Naive thymus-derived CD8-positive, alpha-beta T cell (primary cell): ENCODE measurements at places on chromosomes 2 and 18.

GRCh38 chr2:177633111-177633510 lies 240.5 kb downstream of the AGPS start:
- DNase-seq: no peak

DNA sequence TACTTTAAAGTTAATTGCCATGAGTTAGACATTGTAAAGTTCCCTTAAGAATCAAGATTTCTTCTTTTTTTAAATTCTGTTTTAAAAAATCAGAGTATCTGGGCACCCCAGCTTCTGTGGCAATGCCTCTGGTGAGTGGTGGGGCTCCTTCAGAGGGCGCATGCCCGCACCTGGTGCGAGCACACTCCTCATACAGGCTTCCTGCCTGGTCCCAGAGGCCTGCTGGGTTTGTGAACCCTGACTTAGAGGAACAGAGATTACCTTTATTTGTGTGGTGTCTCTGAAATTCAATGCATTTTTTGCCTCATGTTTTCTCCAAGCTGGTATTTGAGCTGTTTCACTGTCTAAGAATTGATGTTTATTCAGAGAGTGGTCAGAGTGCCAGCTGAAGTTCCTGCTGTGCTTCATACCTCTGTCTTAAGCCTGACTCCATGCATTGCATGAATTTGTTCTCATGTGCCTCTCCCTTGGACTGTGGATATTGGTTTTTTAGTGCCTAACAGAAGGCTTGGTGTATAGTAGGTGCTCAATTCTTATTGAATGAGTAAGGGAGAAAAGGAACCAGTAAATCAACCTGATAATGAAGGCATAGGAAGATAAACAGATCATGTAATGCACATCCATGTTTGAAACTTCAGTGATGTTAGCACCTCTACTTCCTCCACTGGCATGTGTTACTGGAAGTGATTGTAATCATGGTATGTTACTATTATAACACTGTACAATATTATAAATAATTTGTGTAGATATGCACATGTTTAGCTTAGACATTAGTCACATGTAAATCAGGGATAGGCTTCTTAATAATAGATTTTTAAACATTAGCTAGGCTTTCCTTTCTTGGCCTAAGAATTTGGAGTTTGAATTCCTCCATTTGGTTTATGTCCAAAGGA lies 29.0 kb downstream of the PHLPP1 start:
- no peak for DNase-seq

DNA sequence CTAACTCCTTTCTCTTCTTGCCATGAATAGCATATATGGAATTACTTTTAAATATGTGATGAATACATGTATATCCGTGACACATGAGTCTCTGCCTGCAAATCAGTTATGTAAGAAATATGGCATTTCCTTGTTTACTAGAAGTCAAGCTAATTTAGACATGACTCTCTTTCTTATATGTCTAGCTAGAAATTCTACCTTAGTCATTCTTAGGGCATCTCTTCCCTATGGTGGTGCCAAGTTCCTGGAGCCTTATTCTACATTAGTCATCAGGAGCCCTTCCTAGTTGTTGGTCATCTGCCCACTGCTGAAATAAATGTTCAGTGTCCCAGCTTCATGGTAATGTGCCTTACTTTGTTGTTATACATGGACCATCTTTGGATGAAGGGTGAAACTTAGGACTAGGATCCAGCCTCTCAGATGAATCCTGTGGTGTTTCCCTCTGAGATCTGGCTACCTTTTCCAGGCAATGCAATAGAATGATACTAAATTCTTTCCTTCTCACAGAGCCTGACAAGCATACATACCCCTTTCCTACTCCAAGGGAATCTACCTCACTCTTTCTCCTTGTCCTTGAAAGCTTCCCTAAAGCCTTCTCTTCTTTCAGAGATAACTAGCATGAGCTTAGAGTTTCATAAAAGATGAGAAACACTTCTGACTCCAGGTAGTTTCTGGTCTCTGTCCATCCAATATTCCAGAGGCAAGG lies 415.3 kb upstream of the VWC2L start:
- no peak for DNase-seq

- no peak for DNase-seq
Measured at GRCh38 chr2:215736653-215737290, 276.6 kb downstream of the MREG start.

DNA sequence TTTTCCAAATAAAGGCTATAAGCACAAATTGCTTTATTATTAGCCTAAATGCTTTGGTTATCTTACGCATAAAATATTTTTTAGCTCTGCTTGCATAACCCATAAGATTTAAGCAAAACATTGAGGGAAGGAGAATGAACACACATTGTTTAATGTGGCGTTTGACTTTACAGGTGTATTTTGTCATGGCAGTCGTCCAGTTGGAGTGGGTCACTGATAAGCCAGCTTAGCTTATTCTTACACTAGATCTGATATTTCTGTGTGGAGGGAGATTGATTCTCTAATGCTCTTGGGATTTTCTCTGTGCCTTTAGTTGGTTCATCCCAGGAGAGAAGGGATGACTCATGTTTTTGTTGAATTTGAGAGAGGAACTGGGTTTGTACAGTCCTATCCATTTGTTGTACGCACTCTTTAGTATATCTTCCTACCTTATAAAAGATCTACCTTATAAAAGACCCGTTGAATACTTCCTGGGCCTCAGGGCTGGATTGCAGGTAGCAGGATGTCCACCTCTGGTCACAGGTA lies 47.5 kb upstream of the ACYP2 start:
- no peak for DNase-seq

DNA sequence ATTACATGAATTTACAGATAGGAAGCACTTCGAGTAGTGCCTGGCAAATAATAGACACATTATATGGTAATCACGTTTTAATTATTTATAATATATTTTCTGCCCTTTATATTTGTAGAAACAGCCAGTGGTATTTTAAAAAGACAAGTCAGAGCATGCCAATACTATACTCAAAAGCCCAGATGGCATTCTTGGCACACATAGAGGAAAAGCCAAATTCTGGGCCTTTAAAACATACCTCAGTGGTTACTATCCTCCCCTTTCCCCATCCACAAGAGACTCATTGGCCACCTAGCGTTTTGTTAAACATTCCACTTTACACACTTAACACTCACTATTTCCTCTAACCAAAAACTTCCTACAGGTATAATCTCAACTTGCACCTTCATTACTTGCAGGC lies 63.3 kb upstream of the ZNF804A start:
- DNase-seq: no peak

GRCh38 chr2:115165529-115166109 lies 723.2 kb downstream of the DPP10 start:
- no peak for DNase-seq

- DNase-seq: no peak
Measured at GRCh38 chr2:10876963-10877362, 34.8 kb upstream of the KCNF1 start.

GRCh38 chr2:238305965-238306671 lies 14.2 kb upstream of the TRAF3IP1 start:
- no peak for DNase-seq

- no peak for DNase-seq
Measured at GRCh38 chr2:233983445-233983844, 66.3 kb downstream of the TRPM8 start.

GRCh38 chr2:33073018-33073417 lies 126.3 kb downstream of the LTBP1 start:
- DNase-seq: no peak

- DNase-seq: no peak
Measured at GRCh38 chr2:85457877-85458316, 39.4 kb downstream of the SH2D6 start.

- DNase-seq: no peak
Measured at GRCh38 chr2:241114836-241115235, 12.7 kb upstream of the MTERF4 start.

- no peak for DNase-seq
Measured at GRCh38 chr2:73176205-73176880, 26.0 kb upstream of the NOTO start.

GRCh38 chr2:186554850-186555671 lies 34.8 kb upstream of the ITGAV start:
- no peak for DNase-seq

- no peak for DNase-seq
Measured at GRCh38 chr18:60599267-60599666, 226.7 kb upstream of the MC4R start.

DNA sequence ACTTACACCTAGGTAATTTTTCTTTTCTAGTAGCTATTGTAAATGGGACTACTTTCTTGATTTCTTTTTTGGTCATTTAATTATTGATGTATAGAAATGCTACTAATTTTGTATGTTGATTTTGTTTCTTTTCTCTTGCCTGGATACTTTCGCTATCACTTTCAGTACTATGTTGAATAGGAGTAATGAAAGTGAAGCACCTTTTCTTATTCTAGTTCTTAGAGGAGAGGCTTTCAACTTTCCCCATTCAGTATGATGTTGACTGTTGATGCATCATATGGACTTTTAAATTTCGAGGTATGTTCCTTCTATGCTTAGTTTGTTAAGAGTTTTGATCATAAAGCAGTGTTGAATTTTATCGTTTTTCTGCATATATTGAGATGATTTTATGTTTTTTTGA lies 142.5 kb downstream of the CDH19 start:
- no peak for DNase-seq

- DNase-seq: no peak
Measured at GRCh38 chr2:12931186-12931844, 214.6 kb downstream of the TRIB2 start.

DNA sequence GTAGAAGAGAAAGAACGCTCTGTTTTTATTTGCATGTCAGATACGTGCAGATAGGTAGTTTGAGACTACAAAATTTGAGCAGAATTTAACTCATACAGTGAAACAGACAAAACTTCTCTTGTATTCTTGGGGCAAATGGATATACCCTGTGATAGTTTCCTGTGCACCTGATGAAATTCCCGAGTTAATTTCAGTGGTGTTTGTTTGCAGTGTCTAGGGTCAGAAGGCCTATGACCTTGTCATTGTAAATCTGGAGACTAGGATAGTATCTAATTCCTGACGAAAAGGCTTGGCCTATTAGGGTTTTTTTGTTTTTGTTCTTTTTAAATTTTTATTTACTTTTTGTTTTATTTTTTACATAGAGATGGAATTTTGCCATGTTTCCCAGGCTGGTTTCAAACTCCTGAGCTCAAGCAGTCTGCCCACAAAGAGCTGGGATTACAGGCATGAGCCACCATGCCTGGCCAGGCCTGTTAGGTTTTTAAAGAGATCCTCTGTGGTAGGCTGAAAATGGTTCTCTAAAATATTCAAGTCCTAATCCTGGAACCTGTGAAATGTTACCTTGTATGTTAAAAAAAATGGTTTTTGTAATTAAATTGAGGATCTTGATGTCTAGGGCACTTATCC lies 17.6 kb downstream of the LCLAT1 start:
- no peak for DNase-seq

DNA sequence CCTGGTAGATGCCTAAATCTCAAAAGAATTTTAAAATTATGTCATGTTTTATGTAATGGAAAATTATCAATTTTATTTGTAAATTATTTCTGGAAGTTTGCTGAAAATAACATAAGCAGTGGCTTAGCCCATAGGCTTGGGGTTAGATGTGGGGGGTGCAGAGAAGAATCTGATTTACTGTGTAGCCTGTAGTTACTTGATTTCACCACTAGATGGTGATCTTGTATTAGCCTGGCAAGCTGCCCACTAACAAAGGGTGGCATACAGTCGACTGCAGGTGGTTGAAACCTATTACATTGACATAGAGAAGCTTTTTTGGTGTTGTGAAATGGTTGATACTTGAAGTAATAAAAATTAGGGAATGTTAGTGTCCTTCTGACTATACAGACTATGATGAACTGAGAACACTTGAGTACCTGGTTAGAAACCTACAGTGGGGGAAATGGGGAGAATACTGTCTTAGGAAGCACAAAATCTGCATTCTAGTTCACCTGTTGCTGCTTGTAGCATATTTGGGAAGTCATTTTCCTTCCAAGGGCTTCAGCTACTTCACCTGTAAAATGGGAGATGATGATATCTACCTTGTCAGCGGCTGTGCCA lies 191.0 kb upstream of the LHCGR start:
- peak; percentile 44 for DNase-seq

DNA sequence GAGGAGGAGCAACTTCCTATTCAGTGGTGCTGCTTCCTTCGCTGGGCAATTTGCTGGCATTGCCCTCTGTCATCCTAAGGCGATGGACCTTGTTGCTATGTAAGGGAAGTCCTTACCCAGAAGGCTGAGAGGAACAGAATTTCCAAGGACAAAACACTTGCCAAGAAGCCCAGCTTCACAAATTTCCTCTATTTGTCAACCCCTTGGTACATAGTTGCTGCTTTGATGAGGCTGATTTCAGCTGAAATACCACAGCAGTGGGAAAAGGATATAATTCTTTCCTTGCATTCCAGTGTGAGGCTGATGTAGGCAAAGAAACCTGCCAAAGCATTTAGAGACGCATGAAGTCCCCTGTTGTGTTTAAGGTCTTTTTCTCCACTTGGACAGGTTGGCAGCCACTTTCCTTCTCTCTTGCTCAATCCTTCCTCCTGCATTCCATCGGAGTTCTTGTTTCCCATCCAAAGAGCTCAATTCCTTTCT lies 16.4 kb upstream of the ST3GAL5 start:
- DNase-seq: no peak

DNA sequence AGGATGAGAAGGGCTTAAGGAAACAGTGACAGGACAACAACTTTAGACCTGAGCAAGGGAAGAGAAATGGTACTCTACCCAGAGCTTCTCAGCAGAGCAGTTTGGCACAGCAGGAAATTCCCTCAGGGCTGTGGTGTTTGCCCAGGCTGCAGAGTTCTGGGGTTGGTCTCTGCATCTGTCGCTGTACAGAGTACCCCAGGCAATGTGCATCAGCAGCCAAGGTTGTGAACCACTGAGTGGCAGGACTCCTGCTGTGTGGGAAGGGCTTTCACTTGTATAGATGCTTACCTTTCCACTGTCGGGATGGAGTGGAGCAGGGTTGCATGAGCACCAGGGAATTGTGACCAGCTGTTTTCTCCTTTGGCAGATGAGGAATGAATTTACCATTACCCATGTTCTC lies 21.2 kb downstream of the STAMBP start:
- DNase-seq: no peak

DNA sequence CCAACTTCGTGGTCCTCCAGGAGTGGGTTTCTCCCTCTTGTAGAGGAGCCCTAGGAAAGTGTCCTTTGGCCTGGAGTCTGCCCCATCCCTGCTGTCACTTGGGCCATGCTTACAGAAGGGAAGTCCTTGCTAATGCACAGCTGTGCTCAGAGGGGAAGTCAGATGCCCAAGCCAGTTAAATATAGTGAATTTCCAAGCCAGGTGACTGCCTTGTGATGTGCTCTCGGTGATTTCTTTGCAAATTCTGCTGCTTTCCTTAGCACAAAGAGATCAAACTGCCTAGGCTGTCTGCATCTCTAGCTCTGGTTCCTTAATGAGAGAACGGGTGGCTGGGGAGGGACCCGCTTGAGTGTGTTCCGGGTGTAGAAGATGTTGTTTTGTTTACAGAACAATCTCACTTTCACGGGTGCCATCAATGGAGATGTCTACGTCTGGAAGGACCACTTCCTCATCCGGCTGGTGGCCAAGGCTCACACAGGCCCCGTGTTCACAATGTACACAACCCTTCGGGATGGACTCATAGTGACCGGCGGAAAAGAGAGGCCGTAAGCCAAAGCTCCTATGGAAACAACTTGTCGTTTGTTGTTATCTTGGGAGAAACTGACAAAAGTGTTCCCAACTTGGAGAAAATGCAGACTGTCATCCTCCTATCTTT lies 91.4 kb downstream of the RTN4 start:
- DNase-seq: no peak
